NCI-H446 (cell line): ENCODE measurements at places on chromosomes 12 and 14.

GRCh38 chr14:95659990-95660385 lies 26.2 kb upstream of the TCL1B start:
- no peak for DNase-seq

DNA sequence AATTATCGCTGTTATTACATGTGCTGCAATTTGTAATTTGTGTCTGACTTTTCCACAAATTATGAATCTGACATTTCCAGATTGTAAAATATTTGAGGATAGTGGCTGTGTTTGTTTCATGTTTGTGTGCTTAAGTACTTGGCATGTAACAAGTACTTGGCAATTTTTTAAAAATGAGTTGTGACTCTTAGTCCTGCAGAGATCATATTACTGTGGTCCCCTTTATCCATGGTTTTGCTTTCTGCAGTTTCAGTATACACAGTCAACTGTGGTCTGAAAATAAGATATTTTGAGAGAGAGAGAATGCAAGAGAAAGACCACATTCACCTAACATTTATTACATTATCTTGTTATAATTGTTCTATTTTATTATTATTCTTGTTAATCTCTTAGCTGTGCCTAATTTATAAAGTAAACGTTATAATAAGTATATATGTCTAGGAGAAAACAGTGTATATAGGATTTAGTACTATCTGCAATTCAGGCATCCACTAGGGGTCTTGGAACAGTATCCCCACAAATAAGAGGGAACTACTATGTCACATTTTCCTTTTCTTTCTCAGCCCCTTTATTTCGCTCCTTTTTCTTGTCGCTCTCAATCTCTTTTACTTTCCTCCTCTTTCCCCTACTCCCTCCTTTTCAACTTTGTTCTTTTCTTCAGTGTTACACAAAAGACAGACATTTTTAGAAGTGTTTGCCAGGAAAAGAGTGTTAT lies 176.1 kb downstream of the FUT8 start:
- DNase-seq = no peak

GRCh38 chr12:16599081-16599480 lies 6.9 kb downstream of the LMO3 start:
- DNase-seq = no peak

DNA sequence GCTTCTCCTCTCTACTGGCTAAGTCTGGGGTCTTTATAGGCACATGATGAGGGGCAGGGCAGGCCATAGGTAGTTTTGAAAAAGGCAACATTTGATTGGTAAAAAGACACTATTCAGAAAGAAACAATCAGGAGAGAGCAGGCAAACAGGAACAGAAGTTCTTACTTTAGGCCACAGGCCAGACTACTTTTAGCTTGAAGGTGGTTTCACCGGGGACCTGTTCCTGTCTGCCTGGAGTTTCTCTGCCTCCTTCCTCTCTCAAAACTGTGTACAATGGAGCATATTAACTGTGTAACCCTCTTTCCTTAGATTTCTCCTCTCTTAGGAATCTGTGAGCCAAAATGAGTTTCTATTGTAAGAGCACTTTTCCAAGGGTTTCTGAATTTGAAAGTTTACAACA lies 167.9 kb upstream of the AVPR1A start:
- DNase-seq = no peak
